ENCODE measurements at places on chromosomes 12 and 14.

- DNase-seq = no peak
Observed at GRCh38 chr14:81187832-81188522, 32.8 kb downstream of the GTF2A1 start.

DNA sequence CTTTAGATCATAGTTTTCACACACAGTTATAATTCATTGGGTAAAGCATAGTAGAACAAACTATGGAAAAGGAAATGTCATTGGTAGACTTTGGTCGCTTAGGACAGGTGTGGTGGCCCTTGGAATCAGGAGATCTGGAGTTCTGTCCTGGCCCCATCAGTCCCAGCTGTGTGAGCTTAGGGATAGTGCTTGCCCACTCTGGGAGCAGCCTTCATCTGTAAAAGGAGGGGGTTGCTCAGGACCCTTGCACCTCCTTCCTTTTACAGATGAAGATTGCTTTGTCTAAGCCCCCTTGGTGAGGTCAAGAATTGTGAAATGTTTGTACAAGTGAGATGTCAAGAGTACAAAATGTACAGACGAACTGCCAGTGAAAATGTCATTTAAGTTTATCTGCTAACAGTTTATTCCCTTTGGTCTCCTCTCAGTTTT lies 93.2 kb downstream of the BORCS5 start:
- no peak for DNase-seq

DNA sequence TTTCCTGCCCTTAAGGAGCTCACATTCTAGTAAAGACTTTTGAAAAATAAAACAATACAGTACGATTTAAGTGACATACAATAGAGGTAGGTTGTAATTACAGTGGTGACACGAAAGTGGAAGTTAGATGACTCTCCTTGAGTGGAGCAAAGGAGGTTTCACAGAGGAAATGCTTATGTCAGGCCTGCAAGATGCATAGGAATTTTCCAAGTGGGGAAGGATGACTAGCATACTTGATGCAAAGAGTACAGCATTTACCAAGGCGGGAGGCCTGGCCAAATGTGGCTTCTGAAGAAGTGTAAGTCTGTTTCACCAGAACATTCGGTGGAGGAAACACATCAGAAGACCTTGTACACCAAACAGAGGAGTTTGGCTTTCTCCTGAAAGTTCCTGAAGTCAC lies 55.2 kb downstream of the ERO1A start:
- DNase-seq = no peak

DNA sequence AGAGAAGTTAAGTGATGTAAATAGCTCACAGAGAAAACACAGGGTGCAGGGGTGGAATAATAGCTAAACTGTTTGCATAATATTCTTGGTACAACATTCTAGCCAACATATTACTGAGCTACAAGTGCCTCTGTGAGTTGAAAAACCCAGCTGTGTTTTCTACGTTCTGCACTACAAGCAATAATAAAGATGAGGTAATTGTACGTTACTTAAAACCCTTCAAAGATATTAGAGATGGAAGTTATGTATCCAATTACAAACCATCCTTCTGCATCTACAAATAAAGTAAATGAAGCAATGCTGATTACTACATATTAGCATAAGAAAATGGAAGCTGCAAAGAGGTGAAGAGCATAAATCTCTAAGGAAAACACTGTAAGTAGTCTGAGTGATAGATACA lies 271.4 kb downstream of the SSPN start:
- DNase-seq = no peak

DNA sequence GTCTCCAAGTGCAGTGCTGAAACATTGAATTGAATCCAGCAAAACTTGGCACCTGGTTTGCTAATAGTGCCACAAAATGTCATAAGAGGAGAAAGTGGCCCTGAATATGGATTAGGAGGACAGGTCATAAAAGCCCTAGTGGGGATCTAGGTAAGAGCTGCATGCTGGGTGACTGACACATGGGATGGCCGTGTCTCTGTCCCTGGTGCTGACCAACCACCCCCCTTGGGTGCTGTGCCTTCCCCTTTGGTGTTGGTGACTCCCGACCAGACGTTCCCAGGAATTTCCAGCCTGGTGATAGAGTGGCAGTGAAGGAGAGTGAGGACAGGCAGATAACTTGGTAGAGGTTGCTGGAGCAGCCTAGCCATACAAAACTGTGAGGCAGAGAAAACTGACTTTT lies 142.8 kb downstream of the VRK1 start:
- DNase-seq = no peak

GRCh38 chr14:102020058-102020971 lies 55.9 kb downstream of the DYNC1H1 start:
- DNase-seq = no peak

DNA sequence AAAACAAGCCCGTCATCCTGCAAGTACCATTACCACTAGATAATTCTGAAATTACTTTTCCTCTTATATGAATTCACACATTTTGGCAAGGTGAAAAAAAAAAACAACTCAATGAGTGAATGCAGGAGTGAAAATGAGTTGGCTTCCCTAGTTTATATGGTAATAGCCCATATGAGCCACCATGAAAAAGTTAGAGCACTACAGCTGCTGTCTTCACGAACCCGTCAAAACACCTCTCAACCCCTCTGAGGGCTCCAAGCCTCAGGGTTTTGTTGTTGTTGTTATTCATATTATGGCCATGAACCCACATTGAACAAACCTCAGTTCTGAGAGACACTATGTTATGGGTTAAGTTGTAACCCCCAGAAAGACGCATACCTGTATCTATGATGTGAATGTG lies 289.9 kb upstream of the CAND1 start:
- no peak for DNase-seq

GRCh38 chr14:55386037-55386808 lies 25.4 kb downstream of the ATG14 start:
- DNase-seq = no peak

DNA sequence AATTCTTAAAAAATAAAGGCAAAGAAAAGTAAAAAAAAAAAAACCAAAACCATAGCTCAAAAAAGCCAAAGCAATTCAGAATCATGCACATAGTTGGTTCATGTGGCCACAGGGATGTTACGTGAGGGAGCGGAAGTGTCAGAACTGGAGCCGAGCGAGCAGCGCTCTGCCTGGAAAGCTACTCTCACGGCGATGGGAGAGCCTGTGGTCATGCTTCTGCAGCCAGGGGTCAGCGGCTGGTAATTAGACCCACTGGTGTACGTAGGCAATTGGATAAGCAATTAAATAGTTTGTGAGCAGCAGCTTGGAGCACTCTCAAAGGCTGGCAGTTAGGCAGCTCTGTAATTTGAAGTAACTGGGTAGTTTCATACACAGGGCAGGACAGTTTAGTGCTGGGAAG lies 58.1 kb downstream of the TRHDE start:
- DNase-seq = no peak

GRCh38 chr12:93191956-93192355 lies 185.8 kb upstream of the NUDT4 start:
- no peak for DNase-seq

GRCh38 chr12:106107566-106107965 lies 31.2 kb downstream of the NUAK1 start:
- DNase-seq = no peak

DNA sequence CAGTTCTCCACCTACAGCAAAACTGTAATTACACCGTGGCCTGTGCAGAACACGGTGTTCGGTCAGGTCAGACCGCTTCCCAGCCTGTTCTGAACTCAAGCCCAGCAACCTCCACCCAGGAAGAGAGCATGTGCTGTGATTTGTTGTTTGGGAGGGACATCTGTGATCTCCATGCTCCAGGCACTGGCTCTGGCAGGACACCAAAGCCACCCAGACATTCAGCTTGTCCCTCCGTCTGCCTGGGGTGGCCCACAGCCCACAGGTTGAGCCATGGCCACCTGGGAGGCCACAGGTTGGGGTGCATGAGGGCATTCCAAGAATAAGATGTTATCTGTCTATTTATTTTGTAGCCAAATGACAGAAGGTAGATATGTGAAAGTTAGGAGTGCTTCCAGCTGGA lies 1091.1 kb downstream of the VRK1 start:
- DNase-seq = no peak

GRCh38 chr14:73829526-73830431 lies 21.9 kb upstream of the PTGR2 start:
- peak; percentile 26 for DNase-seq

GRCh38 chr12:109464642-109465351 lies 12.3 kb downstream of the KCTD10 start:
- DNase-seq = no peak

GRCh38 chr14:30177781-30178180 lies 250.1 kb upstream of the PRKD1 start:
- no peak for DNase-seq

- DNase-seq = no peak
Observed at GRCh38 chr14:68535404-68536017, 257.4 kb downstream of the ZFP36L1 start.

DNA sequence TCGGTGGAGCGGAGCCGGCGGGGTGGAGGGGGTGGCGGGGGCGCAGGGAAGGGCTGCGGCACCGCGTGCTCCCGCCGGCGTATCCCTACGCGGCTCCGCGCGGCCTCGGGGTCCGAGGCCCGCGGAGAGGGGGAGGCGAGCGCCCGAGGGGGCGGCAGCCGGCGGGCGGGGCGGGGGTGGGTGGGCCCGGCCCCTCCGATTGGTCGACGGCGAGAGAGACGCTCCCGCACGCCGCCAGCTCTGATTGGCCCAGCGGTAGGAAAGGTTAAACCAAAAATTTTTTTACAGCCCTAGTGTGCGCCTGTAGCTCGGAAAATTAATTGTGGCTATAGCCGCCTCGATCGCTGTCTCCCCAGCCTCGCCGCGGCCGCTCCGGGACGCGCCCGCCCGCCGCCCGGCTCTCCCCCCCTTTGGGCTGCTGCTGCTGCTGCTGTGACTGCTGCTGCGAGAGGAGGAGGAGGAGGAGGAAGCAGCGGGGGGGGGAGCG lies at the start of gene FOXG1:
FOXG1 (plus strand) TSS at position 319 of the 487 bp plus-strand sequence. CDS start 493 bp downstream, outside the sequence.
- DNase-seq = no peak

DNA sequence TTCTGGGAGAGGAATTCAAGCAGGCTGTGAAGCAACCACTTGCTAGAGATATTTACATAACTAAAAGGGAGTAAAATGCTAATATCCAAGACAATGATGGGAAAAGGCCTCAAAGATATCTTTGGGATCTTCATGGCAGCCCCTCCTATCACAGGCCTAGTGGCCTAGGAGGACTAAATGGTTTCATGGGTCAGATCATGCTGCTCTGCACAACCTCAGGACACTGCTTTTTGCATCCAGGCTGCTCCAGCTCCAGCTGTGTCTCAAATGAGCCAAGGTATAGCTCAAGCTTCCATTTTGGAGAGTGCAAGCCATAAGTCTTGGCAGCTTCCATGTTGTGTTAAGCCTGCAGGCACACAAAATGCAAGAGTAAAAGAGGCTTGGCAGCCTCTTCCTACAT lies 195.6 kb upstream of the SSTR1 start:
- DNase-seq = no peak

DNA sequence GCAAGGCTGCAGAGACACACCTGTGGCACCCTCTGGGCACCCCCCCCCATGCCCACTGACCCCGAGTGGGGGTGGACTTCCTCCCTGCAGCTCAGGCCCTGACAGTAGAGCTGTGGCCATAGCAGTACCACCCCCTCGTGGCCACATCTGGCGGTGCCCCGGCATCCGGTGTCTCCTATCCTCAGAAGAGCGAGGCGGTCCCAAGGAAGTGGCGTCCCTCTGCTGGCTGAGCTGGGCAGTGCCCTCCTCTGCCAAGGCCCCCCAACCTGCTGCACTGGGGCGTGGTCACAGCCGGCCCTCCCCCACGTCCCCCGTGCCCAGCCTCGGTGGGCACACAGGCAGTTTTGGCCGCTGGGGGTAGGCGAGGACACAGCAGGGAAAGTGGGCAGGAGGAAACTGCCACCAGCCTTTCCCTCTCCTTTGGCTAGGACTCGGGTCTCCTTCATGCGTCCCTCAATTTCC lies 6.0 kb upstream of the SLC6A12 start:
- DNase-seq = peak; percentile 22
